ENCODE measurements at places on chromosomes 6 and 20. TPM values are rescaled to one million over a fixed set of nuclear protein-coding genes. Genes with fewer than 3 reads are reported as not detected.
A peak's percentile ranks its signal among the peaks of the same experiment; 100 is the strongest.

- peaks cover 5% of the 10 kb centered on the region for H3K4me1 ChIP-seq
- H3K27ac ChIP-seq = peak overlapping the region; percentile 72
- no peaks in the 10 kb centered on the region for H3K36me3 ChIP-seq
- no peak overlapping the region for H3K4me3 ChIP-seq
Measured at GRCh38 chr20:6691516-6691915, 76.0 kb upstream of the BMP2 start.

DNA sequence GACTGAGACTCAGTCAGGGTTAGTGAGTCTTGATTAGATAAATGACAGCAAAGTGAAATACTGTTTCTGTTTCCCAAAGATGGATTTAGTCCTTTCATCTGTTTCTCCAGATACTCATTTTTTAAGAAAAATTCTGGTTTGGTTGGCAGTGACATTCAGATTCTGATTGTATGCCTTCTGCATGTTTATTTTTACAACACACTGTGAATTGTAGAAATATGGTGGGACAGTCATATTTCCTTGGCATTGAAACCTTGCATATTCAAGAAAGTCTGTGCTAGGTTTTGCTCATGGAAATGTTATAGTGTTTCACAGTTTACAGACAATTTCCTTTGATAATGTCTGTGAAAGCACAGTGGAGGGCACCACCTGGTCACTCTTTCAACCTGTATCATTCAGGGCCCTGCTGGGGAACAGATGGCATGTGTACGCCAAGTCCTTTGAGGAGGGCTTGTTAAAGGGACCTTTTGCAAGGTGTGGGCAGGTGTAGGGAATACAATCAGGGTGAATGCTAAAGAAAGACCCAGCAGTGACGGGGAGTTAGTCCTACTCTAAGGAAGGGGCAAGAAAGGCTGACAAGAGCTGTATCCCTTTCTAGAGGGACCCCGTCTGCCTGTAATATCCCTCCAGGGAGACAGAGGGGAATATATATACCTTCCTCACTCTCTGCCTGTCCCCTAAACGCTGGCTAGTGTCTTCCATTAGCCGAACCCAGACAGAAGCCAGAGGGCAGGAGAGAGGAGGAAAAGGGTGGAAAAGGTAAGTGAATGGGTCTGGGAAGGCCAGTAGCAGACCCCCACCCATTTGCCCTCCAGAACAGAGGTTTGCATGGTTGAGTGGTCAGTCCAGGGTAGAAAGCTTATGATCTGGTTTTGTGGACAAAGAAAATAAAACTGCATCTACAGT is 10.2 kb downstream of the PLCB4 start:
- H3K4me1 ChIP-seq = peaks cover 6% of the 10 kb centered on the region
- no peaks in the 10 kb centered on the region for H3K27me3 ChIP-seq
- no peaks in the 10 kb centered on the region for H3K36me3 ChIP-seq
- DNase-seq = no peak
- H3K4me3 ChIP-seq = no peak overlapping the region

GRCh38 chr20:16816192-16816591 is 68.0 kb downstream of the OTOR start:
- no peak overlapping the region for H3K4me3 ChIP-seq
- no peak overlapping the region for H3K27ac ChIP-seq
- H3K4me1 ChIP-seq = no peaks in the 10 kb centered on the region
- H3K36me3 ChIP-seq = no peaks in the 10 kb centered on the region

DNA sequence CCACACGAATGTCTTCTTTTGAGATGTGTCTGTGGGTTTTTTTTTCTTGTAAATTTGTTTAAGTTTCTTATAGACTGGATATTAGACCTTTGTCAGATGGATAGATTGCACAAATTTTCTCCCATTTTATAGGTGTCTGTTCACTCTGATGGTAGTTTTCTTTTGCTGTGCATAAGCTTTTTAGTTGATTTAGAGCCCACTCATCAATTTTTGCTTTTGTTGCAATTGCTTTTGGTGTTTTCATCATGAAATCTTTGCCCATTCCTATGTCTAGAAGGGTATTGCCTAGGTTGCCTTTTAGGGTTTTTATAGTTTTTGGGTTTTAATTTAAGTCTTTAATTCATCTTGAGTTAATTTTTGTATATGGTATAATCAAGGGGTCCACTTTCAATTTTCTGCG is 57.7 kb downstream of the NKX2-2 start:
- DNase-seq = no peak
- H3K27ac ChIP-seq = no peak overlapping the region
- H3K4me1 ChIP-seq = no peaks in the 10 kb centered on the region

GRCh38 chr6:16950825-16951495 is 150.9 kb upstream of the STMND1 start:
- no peaks in the 10 kb centered on the region for H3K36me3 ChIP-seq
- H3K4me3 ChIP-seq = no peak overlapping the region
- DNase-seq = no peak
- H3K27ac ChIP-seq = no peak overlapping the region
- no peaks in the 10 kb centered on the region for H3K27me3 ChIP-seq
- H3K4me1 ChIP-seq = no peaks in the 10 kb centered on the region

Gene FOXS1
- total RNA-seq = 0.20 TPM

GRCh38 chr6:6812427-6812826 is 223.9 kb downstream of the LY86 start:
- no peaks in the 10 kb centered on the region for H3K36me3 ChIP-seq
- peak overlapping the region; percentile 78 for H3K27ac ChIP-seq
- no peaks in the 10 kb centered on the region for H3K27me3 ChIP-seq
- H3K4me3 ChIP-seq = no peak overlapping the region
- no peaks in the 10 kb centered on the region for H3K4me1 ChIP-seq

Gene OR2J3
- total RNA-seq = not detected
